ENCODE measurements at places on chromosomes 16 and 17.

- H3K36me3 ChIP-seq = peaks cover 71% of the 10 kb centered on the region
- DNase-seq = no peak
- H3K4me3 ChIP-seq = no peak overlapping the region
- no peaks in the 10 kb centered on the region for H3K4me1 ChIP-seq
- H3K27ac ChIP-seq = no peak overlapping the region
- H3K27me3 ChIP-seq = no peaks in the 10 kb centered on the region
These were observed 12.7 kb downstream of the KLHL36 start for GRCh38 chr16:84660973-84661372.

GRCh38 chr17:79969906-79970305, 65.8 kb downstream of the TBC1D16 start:
- DNase-seq = no peak
- no peak overlapping the region for H3K4me3 ChIP-seq
- H3K36me3 ChIP-seq = peaks cover 11% of the 10 kb centered on the region
- no peaks in the 10 kb centered on the region for H3K4me1 ChIP-seq
- no peaks in the 10 kb centered on the region for H3K27me3 ChIP-seq

- no peaks in the 10 kb centered on the region for H3K27me3 ChIP-seq
- no peak for DNase-seq
- no peak overlapping the region for H3K27ac ChIP-seq
- H3K4me3 ChIP-seq = no peak overlapping the region
- H3K4me1 ChIP-seq = no peaks in the 10 kb centered on the region
- H3K36me3 ChIP-seq = no peaks in the 10 kb centered on the region
These were observed 19.0 kb downstream of the DRC7 start for GRCh38 chr16:57713596-57713995.

- H3K27me3 ChIP-seq = no peaks in the 10 kb centered on the region
- no peaks in the 10 kb centered on the region for H3K4me1 ChIP-seq
- no peak overlapping the region for H3K4me3 ChIP-seq
- H3K27ac ChIP-seq = no peak overlapping the region
- peaks cover 4% of the 10 kb centered on the region for H3K36me3 ChIP-seq
These were observed 22.0 kb downstream of the C16orf74 start for GRCh38 chr16:85728879-85729278.

- H3K27ac ChIP-seq = no peak overlapping the region
- H3K4me1 ChIP-seq = no peaks in the 10 kb centered on the region
These were observed 28.4 kb downstream of the MYH3 start for GRCh38 chr17:10628756-10629155.

- no peaks in the 10 kb centered on the region for H3K27me3 ChIP-seq
- H3K27ac ChIP-seq = no peak overlapping the region
- H3K4me3 ChIP-seq = no peak overlapping the region
These were observed 251.8 kb downstream of the IRF8 start for GRCh38 chr16:86150641-86151238.

GRCh38 chr16:1909561-1910231, 8.5 kb downstream of the HS3ST6 start:
- peaks cover 2% of the 10 kb centered on the region for H3K27me3 ChIP-seq
- no peak overlapping the region for H3K4me3 ChIP-seq
- H3K36me3 ChIP-seq = no peaks in the 10 kb centered on the region
- no peak overlapping the region for H3K27ac ChIP-seq
- no peaks in the 10 kb centered on the region for H3K4me1 ChIP-seq

DNA sequence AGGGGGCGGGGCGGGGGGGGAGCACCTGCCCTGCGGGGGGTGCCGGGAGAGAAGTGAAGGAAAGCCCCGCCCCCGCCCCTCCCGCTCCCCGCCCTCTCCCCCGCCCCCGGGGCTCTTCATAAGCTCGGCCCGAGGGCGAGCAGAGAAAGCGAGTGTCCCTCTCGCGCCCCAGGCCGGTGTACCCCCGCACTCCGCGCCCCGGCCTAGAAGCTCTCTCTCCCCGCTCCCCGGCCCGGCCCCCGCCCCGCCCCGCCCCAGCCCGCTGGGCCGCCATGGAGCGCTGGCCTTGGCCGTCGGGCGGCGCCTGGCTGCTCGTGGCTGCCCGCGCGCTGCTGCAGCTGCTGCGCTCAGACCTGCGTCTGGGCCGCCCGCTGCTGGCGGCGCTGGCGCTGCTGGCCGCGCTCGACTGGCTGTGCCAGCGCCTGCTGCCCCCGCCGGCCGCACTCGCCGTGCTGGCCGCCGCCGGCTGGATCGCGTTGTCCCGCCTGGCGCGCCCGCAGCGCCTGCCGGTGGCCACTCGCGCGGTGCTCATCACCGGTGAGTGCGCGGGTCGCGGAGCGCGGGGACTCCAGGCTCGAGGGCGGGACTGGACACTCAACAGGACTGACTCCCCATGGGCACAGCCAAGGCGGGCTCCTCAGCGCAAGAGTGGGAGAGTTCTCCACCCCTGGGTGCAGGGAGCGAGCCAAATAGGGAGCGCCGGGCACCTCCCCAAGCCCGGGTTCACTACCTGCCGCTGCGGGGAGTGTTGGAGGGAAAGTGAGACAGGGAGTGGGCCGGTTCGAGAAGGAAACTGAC, at the start of gene HSD11B2:
Gene HSD11B2, plus strand, starts transcription at position 145 of the 798 bp plus-strand sequence. Its CDS starts 128 bp downstream, at position 273.
- DNase-seq = peak; percentile 72
- peaks cover 7% of the 10 kb centered on the region for H3K36me3 ChIP-seq
- H3K27me3 ChIP-seq = peaks cover 28% of the 10 kb centered on the region
- peaks cover 9% of the 10 kb centered on the region for H3K4me1 ChIP-seq
- H3K4me3 ChIP-seq = peak within 1 kb of the TSS; percentile 62

DNA sequence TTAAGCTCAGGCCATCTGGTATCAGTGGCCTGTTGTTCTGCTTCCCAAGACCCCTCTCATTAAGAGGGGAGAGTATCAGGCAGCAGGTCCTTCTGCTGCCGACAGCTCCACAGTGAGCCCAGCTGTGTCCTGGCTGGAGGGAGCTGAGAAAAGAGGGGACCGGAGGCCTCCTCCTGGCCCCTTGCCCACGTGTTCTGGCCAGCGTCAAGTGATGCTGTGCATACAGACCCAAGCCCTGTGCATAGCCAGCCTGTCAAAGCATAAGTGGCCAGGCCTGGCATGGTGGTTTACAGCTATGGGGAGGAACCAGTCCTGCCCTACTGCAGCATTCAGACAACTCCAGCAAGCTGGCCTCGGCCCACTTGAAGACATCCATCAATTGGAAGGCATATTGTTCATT, 48.0 kb downstream of the ABCC6 start:
- no peak for DNase-seq
- no peaks in the 10 kb centered on the region for H3K4me1 ChIP-seq
- H3K36me3 ChIP-seq = no peaks in the 10 kb centered on the region

- DNase-seq = no peak
- H3K36me3 ChIP-seq = peaks cover 7% of the 10 kb centered on the region
- H3K4me3 ChIP-seq = no peak overlapping the region
These were observed 47.9 kb downstream of the UBE2G1 start for GRCh38 chr17:4318596-4318995.

- H3K27me3 ChIP-seq = peaks cover 3% of the 10 kb centered on the region
- H3K4me3 ChIP-seq = no peak overlapping the region
- H3K36me3 ChIP-seq = no peaks in the 10 kb centered on the region
- no peak for DNase-seq
- no peaks in the 10 kb centered on the region for H3K4me1 ChIP-seq
These were observed 152.4 kb upstream of the FOXF1 start for GRCh38 chr16:86357950-86358349.

GRCh38 chr17:11326492-11326891, 85.5 kb downstream of the SHISA6 start:
- no peak overlapping the region for H3K27ac ChIP-seq
- H3K4me3 ChIP-seq = no peak overlapping the region
- no peaks in the 10 kb centered on the region for H3K4me1 ChIP-seq
- no peak for DNase-seq
- H3K27me3 ChIP-seq = no peaks in the 10 kb centered on the region

- H3K27me3 ChIP-seq = no peaks in the 10 kb centered on the region
- H3K36me3 ChIP-seq = no peaks in the 10 kb centered on the region
- peak; percentile 73 for DNase-seq
These were observed 98.8 kb upstream of the MED13 start for GRCh38 chr17:62163847-62164246.

DNA sequence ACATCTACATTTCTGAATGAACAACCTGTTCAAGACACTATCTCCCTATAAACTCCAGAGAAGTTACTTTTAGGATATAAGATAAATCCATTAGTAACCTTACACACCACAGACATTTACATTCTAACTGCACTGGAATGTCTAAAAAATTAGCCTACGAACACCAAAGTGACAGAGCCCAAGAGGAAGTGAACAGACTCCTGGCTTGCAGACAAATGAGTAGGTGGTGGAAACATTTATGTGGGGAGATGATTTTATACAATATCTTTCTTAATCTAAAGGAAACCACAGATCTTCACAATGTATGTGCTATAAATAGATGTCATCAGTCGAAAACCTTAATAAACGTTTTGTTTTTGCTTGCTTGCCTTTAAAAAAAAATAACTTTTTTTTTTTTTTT, 18.8 kb downstream of the ZNF652 start:
- no peaks in the 10 kb centered on the region for H3K36me3 ChIP-seq
- H3K4me3 ChIP-seq = no peak overlapping the region
- H3K27ac ChIP-seq = no peak overlapping the region
- no peaks in the 10 kb centered on the region for H3K27me3 ChIP-seq
- H3K4me1 ChIP-seq = no peaks in the 10 kb centered on the region

GRCh38 chr17:31308372-31309334, 5.2 kb downstream of the EVI2B start:
- peak; percentile 18 for DNase-seq
- H3K4me3 ChIP-seq = no peak overlapping the region
- H3K27ac ChIP-seq = no peak overlapping the region
- peaks cover 2% of the 10 kb centered on the region for H3K36me3 ChIP-seq
- no peaks in the 10 kb centered on the region for H3K4me1 ChIP-seq
- H3K27me3 ChIP-seq = no peaks in the 10 kb centered on the region

GRCh38 chr17:59160157-59161025, 4.8 kb downstream of the PRR11 start:
- no peak overlapping the region for H3K27ac ChIP-seq
- H3K4me3 ChIP-seq = no peak overlapping the region
- H3K36me3 ChIP-seq = peaks cover 10% of the 10 kb centered on the region
- H3K27me3 ChIP-seq = no peaks in the 10 kb centered on the region

GRCh38 chr17:17883801-17884200, 47.0 kb upstream of the SREBF1 start:
- no peaks in the 10 kb centered on the region for H3K27me3 ChIP-seq
- no peak for DNase-seq
- no peak overlapping the region for H3K27ac ChIP-seq
- peaks cover 49% of the 10 kb centered on the region for H3K36me3 ChIP-seq

- H3K4me3 ChIP-seq = no peak overlapping the region
- no peaks in the 10 kb centered on the region for H3K36me3 ChIP-seq
- no peaks in the 10 kb centered on the region for H3K4me1 ChIP-seq
- H3K27ac ChIP-seq = no peak overlapping the region
- peak; percentile 70 for DNase-seq
These were observed 1.3 kb upstream of the KRTAP4-7 start for GRCh38 chr17:41082626-41083025.

GRCh38 chr17:28865946-28866752, 11.3 kb downstream of the ERAL1 start:
- no peak overlapping the region for H3K27ac ChIP-seq
- no peaks in the 10 kb centered on the region for H3K27me3 ChIP-seq
- no peaks in the 10 kb centered on the region for H3K36me3 ChIP-seq
- no peak overlapping the region for H3K4me3 ChIP-seq
- no peaks in the 10 kb centered on the region for H3K4me1 ChIP-seq

- H3K27ac ChIP-seq = no peak overlapping the region
- H3K4me1 ChIP-seq = peaks cover 18% of the 10 kb centered on the region
- H3K36me3 ChIP-seq = no peaks in the 10 kb centered on the region
- H3K27me3 ChIP-seq = no peaks in the 10 kb centered on the region
These were observed 17.4 kb upstream of the CMIP start for GRCh38 chr16:81427219-81427618.

DNA sequence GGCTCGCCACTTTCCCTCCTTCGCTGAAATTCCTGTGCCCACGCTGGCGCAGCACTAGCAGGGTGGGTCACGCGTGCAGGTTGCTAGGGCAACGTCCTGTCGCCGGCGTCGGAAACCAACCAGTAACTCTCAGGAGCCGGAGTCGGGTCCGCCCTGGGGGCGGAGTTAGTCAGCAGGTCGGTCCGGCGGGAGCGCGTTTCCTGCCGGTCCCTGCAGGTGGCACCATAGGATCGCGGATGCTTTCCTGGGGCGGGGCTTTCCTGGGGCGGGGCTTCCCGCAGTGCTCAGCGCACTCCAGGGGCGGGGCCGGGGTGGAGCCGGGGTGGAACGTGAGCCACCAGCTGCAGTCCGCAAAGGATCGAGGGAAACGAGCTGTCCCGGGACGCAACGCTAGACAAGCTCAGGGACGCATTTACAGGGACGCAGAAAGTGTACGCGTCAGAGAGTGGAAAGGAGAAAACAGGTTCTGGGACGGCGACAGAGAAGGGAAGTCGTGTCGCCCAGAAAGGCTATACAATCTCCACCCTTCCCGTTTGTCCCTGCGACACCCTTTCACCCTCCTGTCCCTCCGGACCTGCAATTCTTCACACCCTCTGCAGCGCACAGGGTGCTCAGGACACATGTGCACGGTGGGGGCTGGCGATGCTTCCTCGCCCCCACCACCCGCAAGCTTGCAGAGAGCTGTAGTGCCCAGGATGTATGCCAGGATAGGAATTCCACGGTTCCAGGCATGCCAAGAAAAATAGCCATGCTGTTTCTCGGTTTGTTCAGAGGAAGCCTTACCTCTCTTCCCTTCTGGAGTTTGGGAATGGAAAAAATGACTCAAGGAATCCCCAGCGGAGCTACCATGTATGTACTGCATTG, 12.3 kb downstream of the COPZ2 start:
- no peak overlapping the region for H3K27ac ChIP-seq
- peak overlapping the region; percentile 55 for H3K4me3 ChIP-seq
- no peaks in the 10 kb centered on the region for H3K36me3 ChIP-seq

DNA sequence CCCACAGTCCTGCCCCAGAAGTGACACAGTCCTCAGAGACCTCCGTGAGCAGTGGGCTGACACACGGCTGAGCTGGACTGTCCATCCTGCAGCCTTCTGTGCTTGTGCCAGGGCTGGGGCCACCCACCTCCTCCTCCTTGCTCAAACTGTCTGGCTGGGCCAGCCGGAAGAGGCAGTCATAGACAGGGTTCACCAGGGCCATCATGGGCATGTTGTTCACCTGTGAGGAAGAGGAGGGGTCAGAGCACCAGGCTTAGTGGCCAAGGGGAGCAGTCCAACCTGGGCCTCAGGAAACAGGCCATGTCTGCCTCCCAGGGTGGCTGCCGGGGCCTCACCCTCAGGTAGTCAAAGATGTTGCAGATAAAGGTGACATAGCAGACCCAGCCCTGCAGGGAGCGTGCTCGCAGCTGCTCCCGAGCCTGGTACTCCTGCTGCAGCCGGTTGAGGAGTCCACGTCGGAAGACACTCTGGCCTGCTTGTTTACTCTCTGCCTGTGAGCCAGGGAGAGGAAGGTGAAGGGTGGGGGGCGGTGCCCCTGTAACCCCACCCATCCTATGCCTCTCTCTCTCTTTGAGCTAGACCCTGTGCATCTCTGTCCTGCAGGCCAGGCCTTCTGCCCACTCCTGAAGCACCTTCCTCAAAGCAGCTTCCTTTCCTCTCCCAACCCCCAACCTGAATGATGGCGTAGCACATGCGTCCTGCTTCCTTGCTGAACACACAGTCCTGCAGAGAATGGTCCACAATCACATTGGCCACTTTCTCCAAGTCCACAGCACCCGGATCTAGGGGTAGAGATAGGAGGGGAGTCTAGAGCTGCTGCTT, 3.4 kb downstream of the MIF4GD start:
- H3K36me3 ChIP-seq = peaks cover 33% of the 10 kb centered on the region
- peak; percentile 58 for DNase-seq
- H3K27ac ChIP-seq = no peak overlapping the region
- no peaks in the 10 kb centered on the region for H3K27me3 ChIP-seq
- H3K4me1 ChIP-seq = peaks cover 1% of the 10 kb centered on the region
